ENCODE measurements at places on chromosomes 3 and 15. TPM values are rescaled to one million over a fixed set of nuclear protein-coding genes. Genes with fewer than 3 reads are reported as not detected.

- DNase-seq: no peak
Measured at GRCh38 chr15:85865070-85865684, 70.5 kb upstream of the KLHL25 start.

The MYL3 gene
- 0.47 TPM for total RNA-seq

The RTP3 gene
- not detected for total RNA-seq

The PSTPIP1 gene
- 7.2 TPM for total RNA-seq

- no peak for DNase-seq
Measured at GRCh38 chr15:88477126-88477525, 9.6 kb downstream of the MRPS11 start.

DNA sequence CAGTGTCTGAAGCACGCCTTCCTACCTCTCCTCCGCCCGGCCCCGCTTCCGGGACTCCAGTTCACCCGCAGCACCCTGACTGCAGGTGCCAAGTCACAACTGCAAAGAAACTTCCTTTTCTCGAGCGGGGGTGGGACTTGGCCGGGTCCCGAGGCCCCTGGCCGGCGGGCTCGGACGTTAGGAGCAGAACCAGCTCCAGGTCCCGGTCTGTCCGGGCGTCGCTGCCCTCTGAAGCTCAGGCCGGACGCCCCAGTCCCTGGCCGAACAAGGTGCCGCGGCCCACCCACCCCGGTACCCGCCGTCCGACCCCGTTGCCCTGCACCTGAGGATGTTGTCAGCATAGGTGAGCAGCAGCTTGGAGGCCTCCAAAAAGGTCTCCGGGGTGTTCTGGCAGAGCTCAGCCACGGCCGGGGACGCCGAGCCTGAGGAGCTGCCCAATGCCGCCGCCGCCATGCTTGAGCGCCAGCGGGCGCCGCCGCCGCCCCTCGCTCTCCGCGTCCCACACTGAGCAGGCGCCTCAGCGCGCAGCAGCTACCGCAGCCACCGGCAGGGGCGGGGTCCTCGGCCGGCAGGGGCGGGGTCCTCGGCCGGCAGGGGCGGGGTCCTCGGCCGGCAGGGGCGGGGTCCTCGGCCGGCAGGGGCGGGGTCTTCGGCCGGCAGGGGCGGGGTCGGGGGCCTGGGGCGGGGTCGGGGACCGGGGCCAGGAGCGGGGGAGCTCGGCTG lies at the start of gene NGLY1:
NGLY1 (minus strand) TSS at position 506 of the 723 bp plus-strand sequence; CDS start at position 453, 53 bp downstream.
- peak; percentile 81 for DNase-seq

DNA sequence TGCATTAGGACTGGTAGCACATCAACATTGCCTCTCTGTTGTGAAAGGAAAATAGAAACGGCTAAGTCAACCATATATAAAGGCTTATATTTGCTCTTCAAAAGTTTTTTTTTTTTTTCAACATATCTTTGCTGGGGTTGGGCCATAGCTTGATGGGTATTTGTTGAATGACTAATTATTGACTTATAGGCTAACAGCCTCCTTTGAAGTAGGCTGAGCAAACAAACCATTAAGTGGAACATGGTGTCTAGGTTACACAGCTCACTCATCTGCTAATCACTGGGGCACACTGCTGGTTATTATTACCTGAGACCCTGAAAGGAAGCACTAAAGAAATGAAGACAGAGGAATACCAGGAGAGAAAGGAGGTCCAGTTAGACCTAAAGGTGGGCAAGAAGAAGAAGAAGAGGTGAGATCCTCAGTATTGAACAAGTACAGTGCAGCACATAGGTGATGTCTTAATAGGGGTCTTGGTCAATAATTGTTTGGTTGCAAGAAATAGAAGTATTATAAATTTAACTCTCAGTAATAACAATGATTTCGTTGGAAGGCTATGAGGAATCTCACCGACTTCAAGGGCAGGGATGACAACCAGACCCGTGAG lies 139.4 kb downstream of the RPLP1 start:
- no peak for DNase-seq

All from left colon (tissue), 2 donors.